ENCODE measurements at places on chromosomes 2 and 18. TPM values are rescaled to one million over a fixed set of nuclear protein-coding genes. Genes with fewer than 3 reads are reported as not detected.
A peak's percentile ranks its signal among the peaks of the same experiment; 100 is the strongest.

GRCh38 chr2:8565399-8566154, 116.3 kb upstream of the ID2 start:
- no peak for DNase-seq
- peaks cover 9% of the 10 kb centered on the region for H3K36me3 ChIP-seq
- H3K27ac ChIP-seq, result peak overlapping the region; percentile 49
- H3K4me1 ChIP-seq, result peaks cover 11% of the 10 kb centered on the region
- no peak overlapping the region for H3K4me3 ChIP-seq

DNA sequence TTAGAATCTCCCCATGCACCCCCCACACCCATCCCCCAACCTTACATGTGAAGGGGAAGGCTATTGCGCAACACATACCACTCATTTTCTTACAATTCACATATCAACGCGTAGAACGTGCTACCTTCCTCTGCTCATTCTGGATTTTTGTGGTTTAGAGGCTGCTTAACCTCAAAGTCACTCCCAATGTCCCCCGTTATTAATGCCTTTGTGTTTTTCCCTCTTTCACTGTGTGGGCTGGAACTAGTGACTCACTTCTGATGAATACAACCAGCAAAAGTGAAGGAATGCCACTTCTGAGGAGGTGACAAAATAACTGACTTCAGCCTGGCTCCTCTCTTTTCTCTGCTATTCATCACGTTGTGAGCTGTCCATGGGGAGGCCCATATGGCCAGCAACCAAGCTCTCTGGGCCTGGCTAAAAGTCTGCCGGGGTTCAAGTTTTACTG, 342.5 kb upstream of the NXPH2 start:
- no peak overlapping the region for H3K4me3 ChIP-seq
- DNase-seq, result no peak
- peaks cover 7% of the 10 kb centered on the region for H3K36me3 ChIP-seq
- H3K4me1 ChIP-seq, result no peaks in the 10 kb centered on the region

GRCh38 chr2:18516112-18516511, 44.3 kb downstream of the RDH14 start:
- no peaks in the 10 kb centered on the region for H3K4me1 ChIP-seq
- DNase-seq, result no peak
- H3K4me3 ChIP-seq, result no peak overlapping the region
- H3K27me3 ChIP-seq, result peaks cover 10% of the 10 kb centered on the region
- H3K36me3 ChIP-seq, result no peaks in the 10 kb centered on the region

TSPYL6 gene
- not detected for total RNA-seq

- DNase-seq, result no peak
- H3K4me1 ChIP-seq, result peaks cover 6% of the 10 kb centered on the region
These were observed 156.1 kb upstream of the VRK2 start for GRCh38 chr2:57890464-57890863.

CROCC2 gene
- not detected for total RNA-seq

- DNase-seq, result no peak
- H3K27ac ChIP-seq, result no peak overlapping the region
- H3K4me3 ChIP-seq, result no peak overlapping the region
These were observed 158.9 kb downstream of the PRPF40A start for GRCh38 chr2:152558158-152558984.

DNA sequence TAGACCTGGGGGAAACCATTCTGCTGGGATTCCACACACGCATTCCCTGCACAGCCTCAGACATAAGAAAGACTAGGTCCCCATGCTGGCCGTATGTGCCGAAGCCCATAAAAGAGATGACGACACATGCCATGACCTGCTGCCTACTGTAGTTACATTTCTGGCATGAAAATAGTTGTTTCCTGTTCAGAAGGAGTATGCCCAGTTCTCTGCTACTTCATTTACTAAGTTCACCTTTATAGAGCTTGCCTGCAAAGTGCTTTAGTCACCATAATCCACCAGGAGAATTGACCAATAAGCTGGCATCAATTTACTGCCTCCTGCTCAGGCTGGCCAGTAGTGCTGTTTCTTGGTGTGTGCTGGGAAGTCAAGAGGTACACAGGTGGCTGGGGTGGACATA, 150.2 kb upstream of the ALPP start:
- H3K27ac ChIP-seq, result no peak overlapping the region
- H3K27me3 ChIP-seq, result no peaks in the 10 kb centered on the region
- H3K4me1 ChIP-seq, result peaks cover 14% of the 10 kb centered on the region
- no peaks in the 10 kb centered on the region for H3K36me3 ChIP-seq
- H3K4me3 ChIP-seq, result no peak overlapping the region
- DNase-seq, result no peak

CAPN14 gene
- total RNA-seq, result 1.2 TPM

GRCh38 chr18:42583283-42583731, 532.2 kb downstream of the RIT2 start:
- H3K27me3 ChIP-seq, result no peaks in the 10 kb centered on the region
- DNase-seq, result no peak
- no peak overlapping the region for H3K4me3 ChIP-seq
- H3K4me1 ChIP-seq, result no peaks in the 10 kb centered on the region

DNA sequence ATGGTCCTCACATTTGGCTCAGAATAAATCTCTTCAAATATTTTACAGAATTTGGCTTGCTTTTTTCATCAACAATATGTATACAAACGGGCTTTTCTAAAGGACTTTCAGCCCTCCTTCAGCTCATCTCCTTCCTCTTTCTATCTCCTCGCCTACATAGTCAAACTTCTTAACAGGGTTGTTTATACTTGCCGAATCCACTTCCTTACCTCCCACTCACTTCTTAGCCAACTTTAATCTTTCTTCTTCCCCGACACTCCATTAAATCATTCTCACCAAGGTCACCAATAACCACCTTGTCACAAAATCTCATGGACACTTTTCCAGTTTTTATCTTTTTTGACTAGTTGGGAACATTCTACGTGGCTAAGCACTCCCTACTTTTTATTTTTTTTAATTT, 325.2 kb downstream of the PLCL1 start:
- H3K4me1 ChIP-seq, result no peaks in the 10 kb centered on the region
- no peak for DNase-seq
- H3K27me3 ChIP-seq, result peaks cover 28% of the 10 kb centered on the region

DNA sequence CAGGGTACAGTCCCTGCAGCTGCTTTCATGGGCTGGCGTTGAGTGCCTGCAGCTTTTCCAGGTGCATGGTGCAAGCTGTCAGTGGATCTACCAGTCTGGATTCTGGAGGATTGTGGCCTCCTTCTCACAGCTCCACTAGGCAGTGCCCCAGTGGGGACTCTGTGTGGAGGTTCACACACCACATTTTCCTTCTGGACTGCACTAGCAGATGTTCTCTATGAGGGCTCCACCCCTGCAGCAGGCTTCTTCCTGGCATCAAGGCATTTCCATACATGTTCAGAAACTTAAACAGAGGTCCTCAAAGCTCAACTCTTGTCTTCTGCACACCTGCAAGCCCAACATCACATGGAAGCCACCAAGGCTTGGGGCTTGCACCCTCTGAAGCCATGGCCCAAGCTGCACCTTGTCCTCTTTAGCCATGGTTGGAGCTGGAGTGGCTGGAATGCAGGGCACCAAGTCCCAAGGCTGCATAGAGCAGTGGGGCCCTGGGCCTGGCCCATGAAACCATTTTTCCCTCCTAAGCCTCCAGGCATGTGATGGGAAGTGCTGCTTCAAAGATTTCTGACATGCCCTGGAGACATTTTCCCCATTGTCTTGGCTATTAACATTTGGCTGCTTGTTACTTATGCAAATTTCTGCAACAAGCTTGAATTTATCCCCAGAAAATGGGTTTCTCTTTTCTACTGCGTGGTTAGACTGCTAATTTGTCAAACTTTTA, 250.2 kb upstream of the COPS8 start:
- no peaks in the 10 kb centered on the region for H3K4me1 ChIP-seq
- peaks cover 22% of the 10 kb centered on the region for H3K27me3 ChIP-seq
- H3K4me3 ChIP-seq, result no peak overlapping the region
- no peaks in the 10 kb centered on the region for H3K36me3 ChIP-seq

DNA sequence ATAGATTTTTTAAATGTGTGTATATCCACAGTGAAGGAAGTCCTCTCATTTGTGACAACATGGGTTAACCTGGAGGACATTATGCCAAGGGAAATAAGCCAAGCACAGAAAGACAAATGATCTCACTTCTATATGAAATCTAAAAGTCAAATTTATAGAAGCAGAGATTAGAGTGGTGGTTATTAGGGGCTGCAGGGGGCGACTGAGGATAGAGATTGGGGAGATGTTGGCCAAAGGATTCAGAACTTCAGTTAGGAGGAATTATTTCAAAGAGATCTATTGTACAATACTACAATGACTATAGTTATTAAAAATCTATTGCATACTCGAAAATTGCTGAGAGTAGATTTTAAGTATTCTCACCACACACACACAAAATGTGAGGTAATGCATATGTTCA, 252.4 kb upstream of the SLC39A10 start:
- no peaks in the 10 kb centered on the region for H3K36me3 ChIP-seq
- no peak for DNase-seq
- H3K27me3 ChIP-seq, result no peaks in the 10 kb centered on the region
- no peak overlapping the region for H3K27ac ChIP-seq
- H3K4me3 ChIP-seq, result no peak overlapping the region

- DNase-seq, result no peak
- H3K27ac ChIP-seq, result no peak overlapping the region
- peaks cover 13% of the 10 kb centered on the region for H3K27me3 ChIP-seq
- H3K4me1 ChIP-seq, result no peaks in the 10 kb centered on the region
These were observed 101.9 kb upstream of the SMIM21 start for GRCh38 chr18:75529394-75529793.

BOLL gene
- total RNA-seq, result not detected

- no peaks in the 10 kb centered on the region for H3K36me3 ChIP-seq
- no peak overlapping the region for H3K27ac ChIP-seq
- peak; percentile 28 for DNase-seq
- H3K4me3 ChIP-seq, result no peak overlapping the region
These were observed 16.2 kb upstream of the ALPI start for GRCh38 chr2:232439758-232440135.

GRCh38 chr2:121019756-121020155, 265.2 kb downstream of the TFCP2L1 start:
- no peaks in the 10 kb centered on the region for H3K36me3 ChIP-seq
- H3K27ac ChIP-seq, result no peak overlapping the region
- no peak for DNase-seq
- H3K27me3 ChIP-seq, result peaks cover 15% of the 10 kb centered on the region
- no peaks in the 10 kb centered on the region for H3K4me1 ChIP-seq

DNA sequence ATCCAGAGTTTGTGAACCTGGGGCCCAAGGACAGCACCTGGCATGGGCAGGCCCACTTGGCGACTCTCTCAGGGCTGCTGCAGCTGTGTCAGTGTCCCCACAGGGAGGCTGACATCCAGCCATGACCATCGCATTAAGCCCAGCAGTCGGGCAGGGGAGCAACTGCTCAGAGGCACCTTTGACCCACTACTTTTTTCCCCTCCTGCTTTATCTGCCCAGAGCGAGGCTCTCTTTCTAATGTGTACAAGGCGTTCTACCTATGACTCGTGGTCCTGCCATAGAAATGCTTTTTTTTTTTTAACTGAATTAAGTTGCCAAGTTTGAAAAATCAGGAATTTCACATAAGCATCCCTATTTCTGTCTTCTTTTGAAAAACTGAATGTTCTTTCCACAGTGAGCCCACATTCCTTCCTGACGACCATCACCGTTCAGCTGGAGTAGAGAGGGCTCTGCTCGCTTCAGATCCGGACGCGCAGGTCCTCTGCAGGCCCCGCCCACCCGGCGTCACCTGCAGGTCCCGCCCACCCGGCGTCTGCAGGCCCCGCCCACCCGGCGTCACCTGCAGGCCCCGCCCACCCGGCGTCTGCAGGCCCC, 403 bp upstream of the CLUL1 start:
- H3K27ac ChIP-seq, result no peak overlapping the region
- peaks cover 24% of the 10 kb centered on the region for H3K27me3 ChIP-seq
- DNase-seq, result no peak
- H3K4me1 ChIP-seq, result no peaks in the 10 kb centered on the region
- no peaks in the 10 kb centered on the region for H3K36me3 ChIP-seq

DNA sequence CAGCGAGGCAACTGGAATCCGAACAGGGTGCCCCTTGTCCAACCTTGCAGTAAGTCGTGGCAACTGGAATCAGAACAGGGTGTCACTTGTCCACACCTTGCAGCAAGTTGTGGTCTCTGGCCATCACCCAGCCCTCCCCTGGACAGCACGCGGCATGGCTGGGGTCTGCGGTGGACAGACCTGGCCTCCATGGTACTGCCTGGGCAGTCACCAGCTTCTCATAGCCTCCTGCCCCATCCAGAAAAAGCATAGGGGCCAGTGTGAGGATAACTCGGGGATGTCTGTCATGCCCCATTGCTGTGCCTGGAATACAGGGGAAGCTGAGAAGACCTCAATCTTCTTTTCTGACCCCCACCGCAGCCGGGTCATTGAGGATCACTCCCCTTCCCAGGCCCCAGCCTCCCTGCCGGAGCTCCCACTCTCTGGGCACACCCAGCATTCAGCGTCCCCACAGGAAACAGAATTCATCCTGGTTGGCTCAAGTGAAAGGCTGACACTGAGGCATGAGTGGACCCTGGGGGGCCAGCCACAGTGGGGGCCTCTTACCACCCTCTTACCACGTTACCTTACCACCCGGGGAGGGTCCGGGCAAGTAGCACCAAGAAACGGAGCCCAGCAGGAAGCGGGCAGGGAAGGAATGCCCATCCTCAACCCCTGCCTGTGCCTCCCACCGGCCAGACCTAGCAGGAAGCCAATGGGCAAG, 68.0 kb upstream of the RAB6C start:
- no peak for DNase-seq
- H3K27ac ChIP-seq, result no peak overlapping the region
- H3K36me3 ChIP-seq, result no peaks in the 10 kb centered on the region
- H3K4me3 ChIP-seq, result no peak overlapping the region

GRCh38 chr2:204108330-204108751, 171.8 kb downstream of the ICOS start:
- peak overlapping the region; percentile 86 for H3K4me3 ChIP-seq
- peaks cover 58% of the 10 kb centered on the region for H3K4me1 ChIP-seq
- H3K36me3 ChIP-seq, result peaks cover 4% of the 10 kb centered on the region
- DNase-seq, result peak; percentile 67
- peak overlapping the region; percentile 94 for H3K27ac ChIP-seq

GRCh38 chr18:9281780-9282179, 52.8 kb upstream of the TWSG1 start:
- peak overlapping the region; percentile 58 for H3K27ac ChIP-seq
- DNase-seq, result no peak
- H3K27me3 ChIP-seq, result no peaks in the 10 kb centered on the region
- peaks cover 21% of the 10 kb centered on the region for H3K36me3 ChIP-seq

EVA1A gene
- not detected for total RNA-seq

TEKT4 gene
- total RNA-seq, result not detected

GALNT13 gene
- total RNA-seq, result not detected

DNA sequence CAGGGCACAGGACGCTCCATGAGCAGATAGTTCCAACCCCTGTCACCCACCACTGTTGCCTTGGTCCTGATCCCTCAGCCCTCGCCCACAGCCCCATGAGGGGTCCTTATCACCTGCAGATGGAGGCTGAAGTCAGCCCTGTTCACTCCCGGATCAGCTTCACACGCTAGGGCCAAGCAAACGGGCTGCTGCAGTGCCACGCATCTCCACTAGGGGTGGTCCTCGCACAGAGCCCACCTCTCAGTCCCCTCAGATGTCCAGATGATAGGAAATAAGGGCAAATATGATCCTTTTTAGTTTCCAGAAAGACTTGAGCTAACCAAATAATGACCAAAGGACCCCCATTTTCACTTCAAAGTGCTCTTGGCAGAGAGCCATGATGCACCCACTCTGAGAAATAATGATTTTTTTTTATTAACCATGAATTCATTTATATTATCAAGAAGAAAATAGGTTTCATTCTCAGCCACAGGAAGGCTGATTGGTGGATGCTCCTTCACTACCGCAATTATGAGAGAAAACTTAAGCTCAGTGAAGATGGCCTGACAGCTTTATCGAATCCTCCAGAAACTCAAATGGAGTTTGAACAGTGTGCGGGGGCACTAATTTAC, 71.9 kb upstream of the KLHL29 start:
- H3K4me1 ChIP-seq, result no peaks in the 10 kb centered on the region
- H3K4me3 ChIP-seq, result no peak overlapping the region
- no peak for DNase-seq
- H3K27me3 ChIP-seq, result peaks cover 25% of the 10 kb centered on the region
- no peaks in the 10 kb centered on the region for H3K36me3 ChIP-seq

All from natural killer cell treated with Interleukin-12 subunit alpha and Interleukin-12 subunit beta and Interleukin-15 and Interleukin-18, amount 100 ng/mL, for 72 hours (primary cell).